Skin of body (tissue), 3 donors: ENCODE measurements at places on chromosomes 4 and X.

DNA sequence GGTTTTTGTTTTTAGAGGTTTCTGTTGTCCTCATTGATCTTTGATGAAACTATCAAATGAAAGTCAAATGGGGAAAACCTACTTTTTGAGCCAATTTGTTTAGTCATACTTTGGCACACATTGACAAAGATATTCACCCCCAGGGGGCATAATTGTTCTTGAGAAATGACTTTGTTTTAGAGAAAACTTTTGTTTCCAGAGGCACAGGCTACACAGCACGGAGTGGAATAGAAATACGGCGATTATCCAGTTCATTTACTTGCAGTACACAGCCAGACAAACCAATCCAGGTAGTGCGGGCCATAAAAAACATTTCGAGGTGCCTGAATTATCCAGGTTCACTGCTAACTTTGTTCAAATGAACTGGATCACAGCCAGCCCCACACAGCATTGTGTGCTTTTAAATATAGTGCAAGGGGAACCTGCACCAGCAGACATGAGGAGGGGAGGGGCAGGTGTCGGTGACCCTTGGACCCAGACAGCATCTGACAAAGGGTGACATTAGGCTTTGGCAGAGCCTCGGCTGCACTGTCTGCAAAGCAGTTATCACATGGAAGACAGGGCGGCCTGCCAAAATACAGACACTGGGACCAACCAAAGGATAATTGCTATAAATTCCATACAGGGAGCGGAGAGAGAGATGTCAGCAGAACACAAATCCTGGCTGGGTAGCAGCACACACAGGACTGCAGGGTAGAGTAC lies 179.6 kb upstream of the NOCT start:
- peak; percentile 24 for DNase-seq

DNA sequence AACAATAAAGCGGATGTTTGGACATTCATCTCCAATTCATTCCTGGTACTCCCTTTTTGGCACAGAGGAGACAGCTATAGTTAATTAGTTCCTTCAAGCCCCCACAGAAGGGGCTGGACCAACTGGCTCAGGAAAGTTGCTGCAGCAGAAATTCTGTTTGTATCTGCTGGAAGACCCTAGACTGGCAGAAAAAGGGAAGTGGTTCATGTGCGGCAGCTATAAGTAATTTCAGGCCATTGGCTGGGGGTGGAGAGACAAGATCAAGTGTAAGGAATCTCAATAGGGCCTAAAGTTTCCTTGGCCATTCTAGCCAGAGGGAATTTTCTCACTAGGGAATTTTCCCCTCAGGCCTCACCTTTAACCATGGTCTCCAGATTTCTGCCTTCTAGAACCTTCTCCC lies 89.9 kb upstream of the DHX15 start:
- DNase-seq, result no peak

DNA sequence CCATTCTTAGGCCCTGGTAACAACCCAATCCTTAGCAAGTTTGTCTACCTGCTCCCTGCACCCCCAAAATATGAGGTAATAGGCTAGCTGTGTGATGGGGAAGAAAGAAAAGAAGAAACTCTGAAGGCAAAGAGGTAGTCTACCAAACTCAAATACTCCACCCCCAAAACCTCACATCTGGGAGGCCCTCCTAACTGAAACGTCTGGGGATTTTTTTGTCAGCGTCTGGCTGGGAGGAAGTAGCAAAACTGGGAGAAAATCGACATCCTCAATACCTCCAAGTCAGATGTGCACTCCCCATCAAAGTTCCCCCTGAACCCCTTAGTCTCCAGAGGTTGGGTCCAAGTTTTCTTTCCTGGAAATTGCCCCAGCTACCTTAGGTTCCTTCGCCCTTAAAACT lies 1.0 kb downstream of the LAMP2 start:
- no peak for DNase-seq

DNA sequence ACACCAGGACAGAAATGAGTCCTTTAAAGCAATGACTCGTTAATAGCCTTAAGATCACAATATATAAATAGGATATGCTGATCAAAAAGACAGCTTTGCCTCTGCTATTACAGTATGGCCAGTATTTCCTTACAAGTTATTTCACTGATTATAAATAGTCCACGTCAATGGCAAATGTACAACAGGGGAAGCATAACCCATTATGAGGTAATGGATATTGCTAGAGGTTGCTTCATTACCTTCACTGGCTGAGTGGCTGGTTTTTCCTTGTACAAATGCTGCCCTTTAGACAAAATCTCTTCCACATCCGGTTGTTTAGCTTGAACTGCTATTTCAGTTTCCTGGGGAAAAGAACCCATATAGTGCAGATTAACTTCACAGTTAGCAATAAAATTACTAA lies 764.6 kb upstream of the FTHL17 start:
- no peak for DNase-seq

DNA sequence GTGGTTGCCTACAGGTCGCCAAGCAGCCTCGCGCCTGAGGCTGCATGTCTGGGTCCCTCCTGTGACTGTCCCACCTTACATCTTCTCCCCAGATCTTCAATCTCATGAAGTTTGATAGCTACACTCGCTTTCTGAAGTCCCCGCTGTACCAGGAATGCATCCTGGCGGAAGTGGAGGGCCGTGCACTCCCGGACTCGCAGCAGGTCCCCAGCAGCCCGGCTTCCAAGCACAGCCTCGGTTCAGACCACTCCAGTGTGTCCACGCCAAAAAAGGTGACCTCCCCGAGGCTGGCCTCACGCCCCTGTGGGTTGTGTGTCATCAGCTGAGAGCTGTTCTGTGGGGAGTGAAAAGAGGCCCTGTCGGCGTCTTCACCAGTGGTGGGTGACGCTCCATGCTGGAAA lies 24.9 kb upstream of the HGFAC start:
- DNase-seq, result no peak

DNA sequence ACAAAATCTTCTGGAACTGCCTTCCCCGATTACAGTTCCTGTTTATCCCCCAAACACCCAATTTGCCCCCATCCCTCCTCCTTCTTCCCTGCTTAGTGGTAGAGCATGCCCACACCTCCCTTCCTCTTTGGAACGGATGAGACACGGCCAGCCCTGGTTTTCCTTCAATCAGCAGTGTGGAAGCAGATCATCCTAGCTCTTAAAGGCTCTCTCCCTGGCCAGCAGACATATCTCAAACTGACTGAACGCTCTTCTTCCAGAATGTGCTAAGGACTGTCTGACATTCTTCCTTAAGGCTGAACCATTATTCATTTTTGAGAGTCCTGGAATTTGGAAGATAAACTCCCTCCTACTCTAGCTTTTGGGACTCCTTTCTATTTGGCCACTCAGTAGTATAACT lies 161.1 kb downstream of the TRIML1 start:
- DNase-seq, result no peak

DNA sequence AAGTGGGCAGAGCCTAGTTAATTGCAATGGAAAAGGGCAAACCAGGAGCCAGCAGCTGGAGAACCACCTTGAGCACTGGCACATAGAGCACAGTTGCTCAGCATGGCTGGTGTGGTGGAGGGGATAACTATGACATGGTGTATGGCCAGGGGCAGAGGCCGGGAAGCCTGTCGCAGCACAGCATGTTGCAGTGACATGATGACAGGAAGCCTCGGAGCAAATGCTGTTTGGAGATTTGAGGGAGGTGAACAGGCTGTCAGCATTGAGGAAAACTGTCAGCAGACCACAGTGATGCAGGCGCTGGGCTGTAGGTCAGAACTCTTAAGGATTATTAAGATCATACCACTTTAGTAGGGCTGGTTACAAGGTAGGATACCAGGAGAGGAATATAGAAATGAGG lies 228.7 kb downstream of the CBR4 start:
- no peak for DNase-seq

DNA sequence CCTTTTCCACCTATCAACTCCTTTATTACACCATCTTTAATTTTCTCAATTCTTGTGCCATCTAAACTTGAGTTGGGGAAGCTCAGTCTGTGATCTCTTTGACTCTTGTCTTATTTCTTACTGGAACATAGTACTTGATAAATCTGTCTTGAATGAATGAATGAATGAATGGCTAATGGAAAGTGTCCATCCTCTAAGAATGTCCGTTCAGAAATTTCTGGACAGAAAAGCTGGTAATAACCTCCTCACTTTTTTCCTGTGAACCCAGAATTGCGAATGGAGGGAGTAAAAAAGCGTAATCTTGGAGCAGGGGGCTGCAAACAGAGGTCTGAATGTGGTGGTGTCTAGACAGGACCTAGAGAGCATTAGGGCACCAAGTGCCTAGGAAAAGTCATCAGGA lies 9.4 kb upstream of the CLTRN start:
- DNase-seq, result no peak

GRCh38 chr4:155807021-155807420 lies 48.2 kb downstream of the GUCY1B1 start:
- peak; percentile 55 for DNase-seq

- no peak for DNase-seq
Measured at GRCh38 chrX:68429216-68429615, 4.1 kb downstream of the OPHN1 start.

DNA sequence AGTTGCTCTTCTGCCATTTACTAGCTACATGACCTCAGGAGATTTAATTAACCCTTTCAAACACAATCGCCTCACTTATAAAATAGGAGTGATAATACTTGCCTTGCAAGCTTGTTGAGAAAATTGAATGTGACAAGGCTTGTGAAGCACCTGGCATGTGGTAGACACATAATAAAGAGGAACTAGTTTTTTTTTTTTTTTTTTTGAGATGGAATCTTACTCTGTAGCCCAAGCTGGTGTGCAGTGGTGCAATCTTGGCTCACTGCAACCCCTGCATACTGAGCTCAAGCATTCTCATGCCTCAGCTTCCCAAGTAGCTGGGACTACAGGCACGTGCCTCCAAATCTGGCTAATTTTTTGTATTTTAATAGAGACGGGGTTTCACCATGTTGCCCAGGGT lies 73.7 kb upstream of the STIM2 start:
- DNase-seq, result no peak

DNA sequence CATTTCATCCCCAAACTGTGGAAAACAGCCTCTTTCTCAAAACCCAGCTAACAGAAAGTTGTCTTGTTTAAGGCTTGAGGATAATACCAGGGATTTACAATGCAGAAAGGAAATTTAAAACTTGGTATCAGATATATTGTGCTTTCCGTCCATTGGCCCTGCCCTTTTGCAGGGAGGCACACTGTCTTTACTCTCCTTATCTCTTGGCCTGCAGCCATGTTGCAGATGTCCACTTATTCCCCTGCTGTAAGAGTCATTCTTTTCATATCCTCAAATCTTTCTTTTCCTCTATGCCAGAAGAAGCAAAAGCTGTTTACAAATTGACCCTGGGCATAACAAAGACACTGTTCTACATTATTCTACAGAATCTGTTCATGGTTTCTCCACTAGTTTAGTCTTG lies 75.6 kb upstream of the DYNLT3 start:
- DNase-seq, result no peak

- no peak for DNase-seq
Measured at GRCh38 chrX:107619885-107620322, 8.4 kb upstream of the PRPS1 start.

GRCh38 chr4:38241541-38241940 lies 281.3 kb downstream of the PTTG2 start:
- DNase-seq, result no peak
